ENCODE measurements at places on chromosomes 5 and 9.

DNA sequence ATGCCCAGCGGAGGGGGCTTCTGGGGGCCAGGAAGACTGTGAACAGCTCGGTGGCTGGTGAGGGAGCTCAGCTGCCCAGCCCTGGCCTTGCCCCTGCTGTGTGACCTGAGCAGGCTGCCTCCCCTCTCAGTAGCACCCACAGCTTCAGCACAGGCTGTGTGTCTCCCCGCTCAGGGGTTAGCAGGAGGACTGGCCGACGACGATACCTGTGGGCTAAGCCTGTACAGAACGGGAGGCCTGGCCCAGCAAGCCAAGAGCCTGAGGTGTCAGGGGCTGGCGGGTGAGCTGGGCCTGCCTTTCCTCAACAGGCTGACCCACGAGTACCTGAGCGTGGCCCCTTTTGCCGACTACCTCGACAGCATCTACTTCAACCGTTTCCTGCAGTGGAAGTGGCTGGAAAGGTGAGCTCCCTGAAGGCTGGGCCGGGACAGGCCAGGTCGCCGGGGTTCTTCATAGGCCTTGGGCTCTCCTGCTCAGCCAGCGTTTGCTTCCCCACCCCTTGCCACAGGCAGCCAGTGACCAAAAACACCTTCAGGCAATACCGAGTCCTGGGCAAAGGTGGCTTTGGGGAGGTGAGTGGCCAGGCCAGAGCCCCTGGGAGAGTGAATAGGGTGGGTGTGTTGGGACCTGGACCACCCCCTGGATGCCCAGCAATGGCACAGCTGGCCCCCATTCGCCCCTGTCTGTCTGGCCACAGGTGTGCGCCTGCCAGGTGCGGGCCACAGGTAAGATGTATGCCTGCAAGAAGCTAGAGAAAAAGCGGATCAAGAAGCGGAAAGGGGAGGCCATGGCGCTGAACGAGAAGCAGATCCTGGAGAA lies 6.6 kb downstream of the GRK6 start:
- DNase-seq, result no peak

- no peak for DNase-seq
These were observed 1860.1 kb upstream of the ACO1 start for GRCh38 chr9:30524311-30524710.

GRCh38 chr5:100832252-100833230 lies 70.5 kb downstream of the ST8SIA4 start:
- no peak for DNase-seq

DNA sequence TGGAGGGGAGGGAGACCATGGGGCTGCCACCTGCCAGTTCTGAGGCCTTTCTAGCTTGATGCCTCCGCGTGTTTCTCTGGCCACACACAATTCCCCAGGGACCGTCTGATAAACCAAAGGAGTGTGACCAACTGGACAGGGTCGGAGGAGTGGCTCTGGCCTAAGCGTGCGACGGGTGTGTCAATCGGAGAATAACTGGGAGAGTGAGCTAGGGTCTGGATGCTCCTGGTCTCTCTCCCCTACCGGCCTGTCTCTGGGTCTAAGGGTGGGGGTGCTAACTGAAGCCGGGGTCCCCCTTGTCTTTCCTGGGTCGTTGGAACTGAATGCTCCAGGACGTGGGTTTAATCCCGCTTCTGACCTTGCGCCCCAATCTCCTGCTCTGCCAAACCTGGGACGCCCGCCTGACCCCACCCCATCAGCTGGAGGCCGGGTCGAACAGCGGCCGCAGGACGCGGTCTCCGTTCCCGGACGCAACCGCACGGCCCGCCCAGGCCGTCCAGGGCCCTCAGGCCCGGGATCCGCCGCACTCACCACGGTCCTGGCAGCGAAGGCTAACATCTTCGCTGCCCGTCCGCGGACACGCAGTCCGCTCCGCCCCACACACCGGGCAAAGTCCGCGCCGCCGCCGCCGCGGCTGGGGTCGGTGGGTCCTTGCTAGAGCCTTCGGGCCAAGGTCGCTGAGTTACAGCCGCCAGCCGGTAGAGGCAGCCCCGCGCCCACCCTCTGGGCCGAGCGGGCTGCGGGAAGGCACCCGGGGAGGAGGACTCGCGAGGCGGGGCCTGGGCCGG lies 447 bp downstream of the CRAT start:
- peak; percentile 55 for DNase-seq

- no peak for DNase-seq
These were observed 540.3 kb downstream of the GABRG2 start for GRCh38 chr5:162607879-162608278.

DNA sequence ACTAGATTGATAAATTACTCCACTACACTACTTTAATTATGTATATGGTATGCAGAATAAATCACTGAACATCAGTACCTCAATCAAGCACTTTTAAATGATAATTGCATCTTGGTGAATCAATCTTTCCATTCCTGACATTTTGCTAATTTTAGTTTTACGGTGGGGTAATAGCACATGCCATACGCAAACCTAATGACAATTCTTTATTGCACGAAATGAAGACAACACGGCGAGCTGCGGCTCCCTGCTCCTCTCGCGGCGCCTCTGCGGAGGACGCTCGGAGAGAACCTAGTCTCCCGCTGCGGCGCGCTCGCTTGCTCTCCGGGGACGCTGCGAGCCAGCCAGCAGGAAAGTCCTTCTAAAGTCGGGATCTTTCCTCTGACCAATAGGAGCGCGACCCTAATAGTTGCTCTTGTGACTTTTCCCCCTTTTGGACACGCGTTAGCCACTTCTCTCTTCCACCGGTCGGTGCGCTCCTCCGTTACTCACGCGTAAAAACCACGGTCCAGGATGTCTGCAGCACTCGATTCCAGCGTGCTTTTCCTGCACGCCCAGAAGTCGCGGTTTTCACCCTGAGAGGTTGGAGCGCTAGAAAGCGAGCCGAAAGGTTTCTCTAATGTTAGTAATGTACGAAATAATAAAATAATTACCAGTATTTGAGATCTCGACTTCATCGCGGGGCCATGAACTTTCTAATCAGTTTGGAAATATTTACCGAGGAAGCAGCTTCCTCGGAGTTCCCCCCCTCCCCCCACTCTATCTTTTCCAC lies 1.0 kb upstream of the MEF2C start:
- DNase-seq, result peak; percentile 72

DNA sequence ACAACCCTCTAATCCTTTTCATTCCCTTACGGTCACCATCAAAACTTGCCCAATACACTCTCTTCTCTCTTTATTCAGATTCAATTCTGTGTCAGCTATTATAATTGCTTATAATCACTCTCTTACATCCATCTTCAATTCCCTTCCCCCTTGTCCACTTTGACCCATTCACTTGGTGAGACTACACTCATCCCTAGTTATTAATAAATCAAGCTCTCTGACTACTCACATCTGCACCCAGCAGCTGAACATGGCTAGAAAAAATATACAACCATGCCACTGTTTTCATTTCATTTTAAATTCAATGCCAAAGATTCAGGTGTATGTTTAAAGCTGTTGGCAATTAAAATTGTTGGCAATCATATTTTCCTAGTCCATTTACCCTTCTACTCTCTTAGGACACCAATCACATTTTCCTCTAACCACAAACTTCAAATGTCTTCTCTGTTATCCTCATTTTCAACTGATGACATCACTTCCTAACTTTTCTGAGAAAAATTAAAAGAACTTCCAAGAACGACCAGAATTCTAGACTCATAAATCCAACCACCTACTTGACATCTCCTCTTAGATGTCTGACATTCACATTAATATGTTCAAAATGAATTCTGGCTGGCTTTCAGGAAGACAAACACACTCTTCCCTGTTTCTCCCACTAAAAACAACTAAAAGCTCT lies 5.5 kb downstream of the C5orf15 start:
- DNase-seq, result peak; percentile 80

GRCh38 chr5:51566953-51567352 lies 183.7 kb downstream of the ISL1 start:
- DNase-seq, result no peak

- DNase-seq, result peak; percentile 80
These were observed 763 bp upstream of the IRX2 start for GRCh38 chr5:2752059-2752820.

GRCh38 chr5:93285461-93285860 lies 295.6 kb downstream of the NR2F1-AS1 start:
- no peak for DNase-seq

DNA sequence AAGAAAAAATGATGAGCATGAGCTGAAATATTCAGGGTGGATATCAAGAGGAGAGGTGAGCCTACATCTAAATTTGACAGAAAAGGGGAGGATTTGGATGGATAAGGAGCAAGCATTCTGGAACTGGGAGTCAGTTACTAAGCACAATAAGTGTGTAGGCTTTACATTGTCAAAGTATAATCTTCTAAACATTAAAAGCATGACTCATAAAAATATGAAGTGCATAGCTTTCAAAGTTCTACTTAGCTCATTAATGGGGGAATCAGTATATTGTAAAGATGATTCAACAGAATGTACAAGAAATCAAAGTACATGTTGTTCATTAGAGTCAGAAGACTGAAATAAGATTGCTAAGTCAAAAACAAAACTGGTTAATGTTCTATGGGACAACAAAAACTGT lies 248.0 kb upstream of the GAS1 start:
- peak; percentile 25 for DNase-seq

DNA sequence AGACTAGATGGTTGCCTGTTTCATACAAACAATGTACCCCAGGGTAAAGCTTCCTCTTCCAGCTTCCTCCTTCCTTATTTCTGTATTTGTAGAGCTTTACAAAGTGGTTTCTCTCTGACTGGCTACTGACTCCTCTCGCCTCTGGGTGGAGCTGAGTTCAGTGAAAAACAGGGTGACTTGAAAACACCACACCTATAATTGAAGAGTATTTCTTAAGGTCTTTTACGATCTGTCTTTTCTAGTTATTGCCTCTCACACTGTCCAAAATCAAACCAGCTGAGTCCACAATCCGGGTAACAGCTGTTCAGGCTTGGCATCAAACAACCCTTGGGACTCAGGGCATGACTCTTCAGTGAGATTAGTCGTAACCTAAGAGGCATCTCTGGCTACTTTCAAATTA lies 200.4 kb downstream of the ARRDC3 start:
- peak; percentile 34 for DNase-seq

DNA sequence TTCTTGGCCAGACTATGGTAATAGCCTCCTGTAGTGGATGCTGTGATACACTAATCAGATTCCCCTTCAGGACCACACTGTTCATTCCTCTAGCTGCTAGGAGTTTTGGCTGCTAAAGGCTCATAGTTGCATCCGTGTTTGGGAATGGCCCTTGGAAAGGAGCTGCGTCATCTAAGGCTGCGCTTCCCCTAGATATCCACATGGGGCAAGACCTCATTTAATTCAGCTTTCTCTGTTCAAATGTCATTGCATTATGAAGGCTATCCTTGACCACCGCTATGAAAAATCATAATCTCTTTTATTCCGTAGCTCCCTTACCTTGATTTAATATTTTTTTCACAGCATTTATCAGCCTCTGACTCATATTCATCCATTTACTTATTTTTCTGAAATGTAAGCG lies 258.3 kb upstream of the NR4A3 start:
- no peak for DNase-seq

GRCh38 chr9:35960039-35960655 lies 2.2 kb upstream of the OR2S2 start:
- peak; percentile 71 for DNase-seq

DNA sequence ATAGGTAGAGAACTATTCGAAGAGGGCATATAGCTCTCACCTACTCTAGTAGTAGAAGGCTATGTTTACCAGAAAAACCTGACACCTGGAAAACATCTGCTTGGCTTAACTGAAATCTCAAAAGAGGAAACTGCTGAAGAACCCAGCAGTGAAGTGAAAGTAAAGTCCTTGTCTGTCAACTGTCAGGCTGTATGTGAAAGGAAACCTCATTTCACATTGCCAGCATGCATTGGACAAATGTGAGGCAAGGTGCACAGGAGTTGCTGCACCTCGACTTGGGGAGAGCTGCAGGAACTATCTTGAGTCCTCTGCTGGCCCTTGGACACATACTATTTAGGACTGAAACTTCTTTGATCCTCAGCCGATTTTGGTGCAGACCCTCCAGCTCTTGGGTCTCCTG lies 53.3 kb downstream of the NREP start:
- no peak for DNase-seq

- peak; percentile 25 for DNase-seq
These were observed 58.0 kb downstream of the SLC22A5 start for GRCh38 chr5:132427281-132428146.

GRCh38 chr9:90175257-90175656 lies 467.4 kb downstream of the DIRAS2 start:
- DNase-seq, result no peak

DNA sequence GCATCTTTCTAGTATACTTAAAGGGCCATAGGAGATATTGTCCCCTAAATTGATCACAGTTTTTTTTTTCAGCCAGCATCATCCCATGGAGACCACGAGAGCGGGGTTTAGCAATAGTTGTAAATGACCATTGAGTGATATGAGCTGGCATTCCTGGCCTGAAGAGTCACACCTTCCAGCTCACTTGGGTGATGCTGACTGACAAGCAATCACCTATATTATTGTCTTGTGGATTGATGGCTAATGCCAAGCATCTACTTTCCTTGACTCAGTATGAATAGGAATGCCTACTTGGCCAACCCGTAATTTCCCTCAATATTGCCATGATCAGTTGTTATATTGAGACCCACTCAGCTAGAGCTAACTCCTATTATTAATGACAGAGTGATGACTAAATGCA lies 70.5 kb downstream of the ADAMTSL1 start:
- DNase-seq, result peak; percentile 16

DNA sequence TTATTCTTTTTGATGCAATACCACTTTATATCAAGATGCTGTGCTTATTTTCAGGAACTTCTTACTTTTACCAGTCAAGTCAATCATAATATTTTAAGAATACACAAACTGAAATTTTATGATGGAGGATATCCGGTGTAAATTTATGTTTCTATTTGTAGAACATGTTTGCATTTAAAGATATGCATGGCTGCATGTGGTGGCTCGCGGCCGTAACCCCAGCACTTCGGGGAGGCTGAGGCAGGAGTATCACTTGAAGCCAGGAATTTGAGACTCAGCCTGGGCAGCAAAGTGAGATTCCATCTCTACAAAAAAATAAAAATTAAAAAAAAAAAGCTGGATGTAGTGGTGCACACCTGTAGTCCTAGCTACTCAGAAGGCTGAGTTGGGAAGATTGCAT lies 73.5 kb upstream of the ALDH1A1 start:
- DNase-seq, result no peak

GRCh38 chr5:112062181-112062580 lies 305.2 kb upstream of the NREP start:
- no peak for DNase-seq

- DNase-seq, result no peak
These were observed 131.2 kb downstream of the RGS3 start for GRCh38 chr9:113594484-113595299.

GRCh38 chr5:159915904-159916840 lies at the start of gene ADRA1B:
TSS of gene ADRA1B (plus strand) at chr5:159916482. CDS start at chr5:159916906, 424 bp downstream.
- DNase-seq, result peak; percentile 73

- no peak for DNase-seq
These were observed 424.8 kb downstream of the TLE1 start for GRCh38 chr9:81264516-81264915.

GRCh38 chr9:121357011-121357410 lies 13.0 kb downstream of the STOM start:
- no peak for DNase-seq

DNA sequence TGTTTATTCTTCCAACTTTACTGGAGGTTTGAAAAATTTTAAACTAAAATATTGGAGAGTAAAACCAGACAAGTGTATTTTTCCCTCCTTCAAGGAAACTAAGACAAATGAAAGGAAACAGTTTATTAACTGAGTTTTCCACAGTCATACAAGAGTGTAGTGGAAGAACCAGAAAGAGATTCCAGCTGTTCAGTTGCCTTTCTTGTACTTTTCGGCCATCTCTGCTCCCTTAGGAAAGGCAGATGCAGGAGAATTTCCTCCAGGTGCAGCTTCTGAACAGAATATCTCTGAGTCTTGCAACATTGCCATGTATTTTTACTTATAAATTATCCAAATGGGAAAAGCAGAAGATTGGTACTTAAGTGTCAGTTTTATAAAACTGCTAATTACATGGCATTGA lies 217.1 kb downstream of the MAST4 start:
- DNase-seq, result no peak
